ENCODE measurements at places on chromosomes 1 and 21.

DNA sequence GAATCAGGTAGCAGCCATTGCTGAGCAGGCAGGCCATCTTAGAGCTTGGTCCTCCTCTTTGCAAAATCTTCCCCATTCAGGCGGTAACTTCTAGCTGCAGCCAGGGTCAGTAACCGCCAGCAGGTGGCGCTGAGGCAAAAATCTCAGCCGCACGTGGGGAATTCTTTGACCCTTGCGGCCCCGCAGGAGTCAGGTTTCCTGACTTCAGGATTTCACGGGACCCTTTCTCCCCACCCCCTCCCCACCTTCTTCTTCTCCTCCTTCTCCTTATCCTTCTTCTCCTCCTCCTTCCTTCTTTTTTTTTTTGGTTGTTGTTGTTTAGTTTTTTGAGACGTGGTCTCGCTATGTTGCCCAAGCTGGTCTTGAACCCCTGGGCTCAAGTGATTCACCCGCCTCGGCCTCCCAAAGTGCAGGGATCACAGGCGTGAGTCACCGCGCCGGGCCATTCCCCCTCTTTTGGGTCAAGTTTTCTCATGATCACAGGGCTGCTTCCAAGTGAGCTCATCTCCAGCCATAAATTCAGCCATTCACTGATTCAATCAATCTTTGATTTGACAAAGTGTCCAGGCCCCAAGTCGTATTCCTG, 33.4 kb upstream of the TENT5B start:
- no peak for DNase-seq

GRCh38 chr1:1779691-1780597, 1.7 kb upstream of the NADK start:
- no peak for DNase-seq

GRCh38 chr1:40045182-40045581, 4.7 kb downstream of the CAP1 start:
- DNase-seq, result no peak

- DNase-seq, result no peak
Measured at GRCh38 chr1:28913786-28914227, 562 bp upstream of the EPB41 start.

DNA sequence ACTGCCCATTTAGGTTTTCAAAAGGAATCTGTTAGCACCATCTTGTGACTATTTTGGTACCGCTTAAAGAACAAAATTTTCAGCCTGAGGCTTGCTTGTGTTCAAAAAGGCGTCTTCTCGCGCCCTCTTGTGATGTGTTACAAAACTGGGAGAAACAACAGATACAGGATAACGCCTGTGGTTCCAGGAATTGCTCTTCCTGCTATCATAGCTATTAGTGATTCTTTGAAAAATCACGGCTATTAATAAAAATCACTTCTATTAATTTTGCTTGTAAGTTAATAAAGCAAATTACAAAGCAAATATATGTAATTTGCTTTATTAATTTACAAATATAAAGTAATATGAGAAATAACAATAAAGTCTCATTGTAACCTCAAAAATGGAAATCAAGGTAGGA, 82.2 kb upstream of the ABCD3 start:
- DNase-seq, result peak; percentile 84

GRCh38 chr1:197150336-197151005, 4.0 kb upstream of the ASPM start:
- no peak for DNase-seq

DNA sequence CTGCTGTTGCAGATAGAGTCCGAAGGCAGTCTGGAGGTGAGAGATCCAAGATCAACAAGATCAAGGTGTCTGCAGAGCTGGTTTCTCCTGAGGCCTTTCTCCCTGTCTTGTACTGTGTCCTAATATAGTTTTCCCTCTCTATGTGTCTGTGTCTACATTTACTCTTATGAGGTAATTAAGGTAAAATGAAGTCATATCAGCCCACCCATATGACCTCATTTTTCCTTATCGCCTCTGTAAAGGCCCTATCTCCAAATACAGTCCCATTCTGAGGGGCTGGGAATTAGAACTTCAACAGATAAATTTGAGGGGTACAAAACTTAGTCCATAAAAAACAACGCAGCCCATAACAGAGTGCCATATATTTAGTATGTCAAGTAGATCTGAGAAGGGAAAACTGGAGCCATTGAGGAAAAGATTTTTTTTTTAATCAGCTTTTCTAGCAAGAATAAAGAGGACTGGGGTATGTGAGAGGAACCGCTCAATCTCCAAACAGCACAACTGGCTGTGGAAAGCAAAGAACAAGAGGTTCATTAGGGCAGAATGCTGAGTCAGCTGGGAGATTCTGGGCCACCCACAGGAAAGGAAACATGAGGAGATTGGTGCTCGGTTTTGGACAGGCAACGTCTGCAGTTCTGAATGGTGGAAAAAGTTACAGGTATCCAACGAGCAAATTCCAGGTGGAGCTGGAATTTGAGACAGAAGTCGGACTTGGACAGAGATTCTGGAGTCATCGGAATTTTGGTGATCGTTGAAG, 65.7 kb downstream of the MAP3K21 start:
- no peak for DNase-seq

- DNase-seq, result no peak
Measured at GRCh38 chr1:163535807-163536206, 214.1 kb downstream of the NUF2 start.

DNA sequence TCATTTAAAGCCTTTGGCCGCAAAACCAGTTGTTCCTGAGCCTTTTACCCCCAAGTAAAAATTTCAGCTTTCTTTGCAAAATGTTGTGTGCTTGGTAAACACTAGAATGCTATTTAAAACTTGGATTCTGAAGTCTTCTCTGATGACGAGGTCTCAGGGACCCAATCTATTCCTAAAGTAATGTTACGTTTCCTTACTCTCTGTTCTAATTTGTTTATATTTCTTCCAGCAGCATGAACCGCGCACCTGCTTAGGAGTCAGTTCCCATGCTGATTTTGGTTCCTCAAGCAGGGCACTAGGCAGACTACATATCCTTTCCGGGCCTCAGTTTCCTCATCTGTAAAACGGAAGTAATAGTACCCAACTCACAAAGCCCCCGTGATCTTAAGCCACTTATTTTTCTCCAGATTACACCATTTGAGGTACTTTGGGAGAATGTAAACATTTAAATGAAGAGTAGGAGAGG, 969 bp upstream of the ALDH4A1 start:
- no peak for DNase-seq

DNA sequence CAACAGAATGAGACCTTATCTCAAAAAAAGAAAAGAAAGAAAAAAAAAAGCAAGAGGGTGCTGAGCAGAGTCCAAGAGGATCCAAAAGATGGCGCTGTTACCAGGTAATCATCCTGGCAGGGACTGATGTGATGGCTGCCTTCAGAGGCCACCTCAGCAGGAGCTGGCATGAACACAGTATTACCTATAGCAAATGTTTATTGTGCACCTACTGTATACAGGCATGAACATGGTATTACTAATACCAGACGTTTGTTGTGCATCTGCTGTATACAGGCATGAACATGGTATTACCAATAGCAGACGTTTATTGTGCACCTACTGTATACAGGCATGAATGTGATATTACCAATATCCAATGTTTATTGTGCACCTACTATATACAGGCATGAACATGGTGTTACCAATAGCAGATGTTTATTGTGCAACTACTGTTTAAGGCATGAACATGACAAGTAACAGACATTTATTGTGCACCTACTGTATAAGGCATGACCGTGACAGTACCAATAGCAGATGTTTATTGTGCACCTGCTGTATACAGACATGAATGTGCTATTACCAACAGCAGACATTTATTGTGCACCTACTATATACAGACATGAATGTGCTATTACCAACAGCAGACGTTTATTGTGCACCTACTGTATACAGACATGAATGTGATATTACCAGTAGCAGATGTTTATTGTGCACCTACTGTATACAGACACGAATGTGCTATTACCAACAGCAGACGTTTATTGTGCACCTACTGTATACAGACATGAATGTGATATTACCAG, 115.1 kb upstream of the TMEM51 start:
- peak; percentile 19 for DNase-seq

DNA sequence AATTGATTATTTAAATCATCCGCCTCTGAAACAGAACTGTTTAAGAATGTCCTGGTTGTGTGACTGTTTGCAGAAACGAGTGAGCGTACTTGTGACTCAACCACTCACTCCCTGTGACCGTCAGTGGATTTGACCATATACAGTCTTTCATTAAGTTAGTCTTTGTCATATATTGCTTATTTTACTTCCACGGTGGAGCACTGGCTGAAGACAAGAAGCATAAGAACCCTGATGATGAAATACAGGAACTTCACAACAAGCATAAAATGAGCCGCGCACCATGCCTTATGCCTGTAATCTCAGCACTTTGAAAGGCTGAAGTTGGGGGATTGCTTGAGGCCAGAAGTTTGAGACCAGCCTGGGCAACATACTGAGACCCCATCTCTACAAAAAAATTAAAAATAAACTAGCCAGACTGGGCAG, 194.0 kb downstream of the TOMM20 start:
- no peak for DNase-seq

GRCh38 chr1:201706109-201706508, 122.8 kb upstream of the IPO9 start:
- DNase-seq, result no peak

- DNase-seq, result no peak
Measured at GRCh38 chr1:28160782-28161266, 15.7 kb downstream of the PTAFR start.

DNA sequence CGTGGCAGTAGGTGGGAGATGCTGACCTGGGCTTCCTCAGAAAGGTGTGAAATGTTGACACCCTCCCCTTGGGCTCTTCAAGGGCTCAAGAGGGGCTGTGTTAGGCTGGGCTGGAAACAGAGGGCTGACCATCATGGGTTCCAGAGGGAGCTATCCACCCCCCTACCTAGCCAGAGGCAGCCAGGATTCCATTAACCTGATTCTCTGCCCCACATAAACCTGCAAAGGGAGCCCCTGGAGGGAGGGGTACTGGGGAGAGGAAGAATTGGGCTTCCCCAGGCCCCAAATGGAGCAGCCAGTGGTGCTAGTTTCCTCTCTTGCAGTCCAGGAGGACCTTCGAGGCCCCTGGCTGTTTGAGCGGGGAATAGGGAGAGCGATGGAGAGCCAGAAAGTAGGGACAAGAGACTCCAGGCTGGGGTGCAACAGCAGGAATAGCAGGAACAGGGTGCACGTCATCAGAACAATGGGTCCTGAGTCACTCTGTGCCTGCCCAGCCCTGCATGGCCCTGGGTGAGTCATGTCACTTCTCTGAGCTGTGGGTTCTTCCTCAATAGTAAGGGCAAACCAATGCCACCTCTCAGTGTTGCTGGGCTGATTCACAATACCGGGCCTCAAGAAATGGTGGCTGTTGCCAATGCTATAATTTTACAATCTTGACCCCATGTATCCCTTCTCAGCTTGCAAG, 121.2 kb downstream of the EPHB2 start:
- DNase-seq, result peak; percentile 86

- DNase-seq, result peak; percentile 66
Measured at GRCh38 chr1:7265771-7266371, 480.6 kb downstream of the CAMTA1 start.

DNA sequence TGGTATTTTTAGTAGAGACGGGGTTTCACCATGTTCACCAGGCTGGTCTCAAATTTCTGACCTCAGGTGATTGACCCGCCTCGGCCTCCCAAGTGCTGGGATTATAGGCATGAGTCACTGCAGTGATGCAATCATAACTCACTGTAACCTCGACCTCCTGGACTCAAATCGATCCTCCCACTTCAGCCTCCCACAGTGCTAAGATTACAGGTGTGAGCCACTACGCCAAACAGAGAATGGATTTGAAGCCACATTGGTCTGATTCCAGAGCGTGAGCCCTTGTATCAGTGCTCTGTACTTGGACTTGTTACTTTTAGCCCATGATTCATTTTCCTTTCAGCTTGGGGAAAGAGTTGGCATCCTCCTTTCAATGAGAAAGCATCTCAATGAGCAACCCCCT, 14.9 kb upstream of the ZNF683 start:
- DNase-seq, result no peak

DNA sequence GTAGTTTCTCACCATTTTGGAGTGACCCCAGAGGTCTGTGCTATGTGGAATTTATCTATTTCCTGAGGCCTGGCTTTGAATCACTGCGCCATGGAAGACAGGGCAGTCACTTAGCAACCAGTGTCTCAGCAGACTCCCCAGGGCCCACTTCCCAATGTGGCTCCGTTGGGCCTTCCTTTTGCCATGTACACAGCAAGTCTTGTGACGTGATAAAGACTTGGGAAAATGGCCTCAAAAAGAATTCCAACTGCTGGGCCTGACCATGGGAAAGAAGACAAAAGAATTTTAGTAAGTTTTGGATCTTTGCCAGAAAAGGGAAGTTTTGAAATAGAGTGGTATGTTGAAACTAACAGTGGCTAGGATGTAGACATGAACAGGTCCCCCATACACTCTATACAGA, 36.2 kb downstream of the TLR5 start:
- DNase-seq, result no peak

DNA sequence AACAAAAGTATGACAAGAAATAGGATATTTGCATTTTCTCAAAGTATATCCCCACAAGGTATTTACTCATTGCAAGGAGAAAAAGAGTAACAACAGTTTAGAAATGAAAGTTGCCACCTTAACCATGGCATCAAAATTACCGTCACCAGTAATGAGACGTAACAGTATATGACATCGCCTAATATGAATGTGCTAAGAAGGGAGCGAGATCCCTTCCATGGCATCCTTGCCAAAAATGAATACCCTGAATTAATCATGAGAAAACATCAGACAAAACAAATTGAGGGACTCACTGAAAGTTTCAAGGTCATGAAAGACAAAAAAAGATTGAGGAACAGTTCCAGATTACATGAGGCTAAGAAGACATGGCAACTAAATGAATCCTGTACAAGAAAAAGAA, 78.9 kb upstream of the MROH9 start:
- DNase-seq, result no peak

GRCh38 chr21:17925000-17925610, 105.9 kb upstream of the C21orf91 start:
- peak; percentile 35 for DNase-seq

GRCh38 chr1:15385420-15385819, 24.3 kb upstream of the EFHD2 start:
- no peak for DNase-seq

GRCh38 chr1:155070158-155070621, 6.7 kb downstream of the EFNA4 start:
- DNase-seq, result no peak

GRCh38 chr21:37462087-37462861, 95.7 kb downstream of the DYRK1A start:
- DNase-seq, result no peak

GRCh38 chr1:89900323-89900722, 79.5 kb downstream of the LRRC8D start:
- DNase-seq, result no peak

- DNase-seq, result no peak
Measured at GRCh38 chr1:182674346-182675246, 9.8 kb downstream of the RGS8 start.

- no peak for DNase-seq
Measured at GRCh38 chr1:21937034-21937371, at the start of gene HSPG2. Gene HSPG2, minus strand, starts transcription at chr1:21937310. Its CDS starts 93 bp downstream, at chr1:21937217.

DNA sequence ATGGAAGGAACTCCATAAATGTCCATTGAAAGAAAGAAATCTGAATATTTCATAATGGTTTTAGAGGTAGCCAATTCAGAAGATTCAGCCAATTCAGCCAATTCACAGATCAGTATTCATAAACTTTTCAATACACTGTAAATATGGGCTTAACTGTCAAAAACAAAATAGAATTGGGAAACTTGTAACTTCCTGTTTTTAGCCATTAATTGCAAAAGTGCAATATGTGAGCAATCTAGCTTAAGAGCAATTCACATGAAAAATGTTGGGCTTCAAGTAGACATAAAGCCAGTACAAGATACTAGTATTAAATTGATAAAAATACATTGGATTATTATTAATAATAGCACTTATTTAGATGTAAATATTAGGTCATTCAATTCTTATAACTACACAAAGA, 27.5 kb upstream of the PLPPR4 start:
- no peak for DNase-seq

Measured in HS-27A (cell line).